CD4-positive, alpha-beta memory T cell (primary cell): ENCODE measurements at places on chromosomes 5 and 9. TPM values are rescaled to one million over a fixed set of nuclear protein-coding genes. Genes with fewer than 3 reads are reported as not detected.

DNA sequence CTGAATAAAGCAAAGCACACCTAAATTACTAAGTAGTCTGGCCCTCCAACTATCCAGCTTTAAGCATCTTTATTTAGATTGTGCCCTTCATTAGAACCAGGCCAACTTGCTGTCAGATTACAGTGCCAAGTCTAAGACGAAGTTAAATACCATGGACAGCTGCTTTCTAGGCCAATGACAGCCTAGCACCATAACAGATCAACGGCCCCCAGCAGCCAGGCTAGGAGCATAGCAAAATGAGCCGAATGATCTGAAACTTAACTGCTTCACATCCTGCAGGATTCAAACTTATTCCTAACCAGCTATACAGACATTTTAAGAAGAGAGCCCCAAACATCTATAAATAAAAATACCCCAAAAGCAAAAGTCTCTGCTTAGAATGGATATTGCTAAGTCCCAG lies 6.8 kb downstream of the SLC24A2 start:
- no peak overlapping the region for H3K27ac ChIP-seq

GRCh38 chr9:71891557-71892189 lies 19.3 kb downstream of the ABHD17B start:
- H3K27me3 ChIP-seq = no peaks in the 10 kb centered on the region
- H3K27ac ChIP-seq = no peak overlapping the region
- H3K36me3 ChIP-seq = no peaks in the 10 kb centered on the region

DNA sequence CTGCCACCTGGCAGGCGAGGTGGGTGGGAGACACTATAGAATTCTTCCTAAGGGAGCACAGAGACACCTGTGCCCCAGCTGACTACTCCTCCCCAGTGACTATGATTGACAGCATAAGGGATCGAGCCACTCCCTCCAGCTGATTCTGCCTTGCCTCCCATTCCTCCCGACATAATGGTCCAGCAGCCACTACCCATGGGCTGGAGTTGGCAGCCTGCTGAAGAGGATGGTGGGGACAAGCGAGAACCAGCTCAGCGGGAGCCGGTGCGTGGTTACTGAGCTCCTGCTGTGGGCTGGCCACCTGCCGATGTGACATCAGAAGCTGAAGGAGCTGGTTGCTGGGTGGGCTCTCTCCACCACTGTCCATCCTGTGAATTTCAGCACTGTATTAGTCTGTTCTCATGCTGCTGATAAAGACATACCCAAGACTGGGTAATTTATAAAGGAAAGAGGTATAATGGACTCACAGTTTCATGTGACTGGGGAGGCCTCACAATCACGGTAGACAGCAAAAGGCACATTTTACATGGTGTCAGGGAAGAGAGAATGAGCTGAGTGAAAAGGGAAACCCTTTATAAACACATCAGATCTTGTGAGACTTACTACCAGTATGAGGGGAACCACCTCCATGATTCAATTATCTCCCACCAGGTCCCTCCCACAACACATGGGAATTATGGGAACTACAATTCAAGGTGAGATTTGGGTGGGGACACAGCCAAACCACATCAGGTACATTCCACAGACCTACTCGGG lies 12.1 kb upstream of the NCS1 start:
- no peak overlapping the region for H3K4me3 ChIP-seq
- H3K36me3 ChIP-seq = no peaks in the 10 kb centered on the region
- H3K4me1 ChIP-seq = no peaks in the 10 kb centered on the region
- H3K27ac ChIP-seq = no peak overlapping the region
- no peaks in the 10 kb centered on the region for H3K27me3 ChIP-seq
- DNase-seq = no peak

GRCh38 chr5:173627860-173628392 lies 11.5 kb upstream of the BOD1 start:
- DNase-seq = no peak
- H3K4me1 ChIP-seq = no peaks in the 10 kb centered on the region

- H3K36me3 ChIP-seq = no peaks in the 10 kb centered on the region
- peaks cover 3% of the 10 kb centered on the region for H3K27me3 ChIP-seq
- no peak overlapping the region for H3K4me3 ChIP-seq
- DNase-seq = no peak
These were observed 78.6 kb downstream of the TRIO start for GRCh38 chr5:14221732-14222131.

GRCh38 chr5:175731756-175732465 lies 74.0 kb downstream of the HRH2 start:
- DNase-seq = no peak
- H3K27ac ChIP-seq = no peak overlapping the region
- no peaks in the 10 kb centered on the region for H3K36me3 ChIP-seq
- H3K27me3 ChIP-seq = peaks cover 4% of the 10 kb centered on the region

GRCh38 chr5:156647034-156647451 lies 203.1 kb upstream of the PPP1R2B start:
- no peak overlapping the region for H3K4me3 ChIP-seq
- no peaks in the 10 kb centered on the region for H3K4me1 ChIP-seq
- H3K36me3 ChIP-seq = no peaks in the 10 kb centered on the region

DNA sequence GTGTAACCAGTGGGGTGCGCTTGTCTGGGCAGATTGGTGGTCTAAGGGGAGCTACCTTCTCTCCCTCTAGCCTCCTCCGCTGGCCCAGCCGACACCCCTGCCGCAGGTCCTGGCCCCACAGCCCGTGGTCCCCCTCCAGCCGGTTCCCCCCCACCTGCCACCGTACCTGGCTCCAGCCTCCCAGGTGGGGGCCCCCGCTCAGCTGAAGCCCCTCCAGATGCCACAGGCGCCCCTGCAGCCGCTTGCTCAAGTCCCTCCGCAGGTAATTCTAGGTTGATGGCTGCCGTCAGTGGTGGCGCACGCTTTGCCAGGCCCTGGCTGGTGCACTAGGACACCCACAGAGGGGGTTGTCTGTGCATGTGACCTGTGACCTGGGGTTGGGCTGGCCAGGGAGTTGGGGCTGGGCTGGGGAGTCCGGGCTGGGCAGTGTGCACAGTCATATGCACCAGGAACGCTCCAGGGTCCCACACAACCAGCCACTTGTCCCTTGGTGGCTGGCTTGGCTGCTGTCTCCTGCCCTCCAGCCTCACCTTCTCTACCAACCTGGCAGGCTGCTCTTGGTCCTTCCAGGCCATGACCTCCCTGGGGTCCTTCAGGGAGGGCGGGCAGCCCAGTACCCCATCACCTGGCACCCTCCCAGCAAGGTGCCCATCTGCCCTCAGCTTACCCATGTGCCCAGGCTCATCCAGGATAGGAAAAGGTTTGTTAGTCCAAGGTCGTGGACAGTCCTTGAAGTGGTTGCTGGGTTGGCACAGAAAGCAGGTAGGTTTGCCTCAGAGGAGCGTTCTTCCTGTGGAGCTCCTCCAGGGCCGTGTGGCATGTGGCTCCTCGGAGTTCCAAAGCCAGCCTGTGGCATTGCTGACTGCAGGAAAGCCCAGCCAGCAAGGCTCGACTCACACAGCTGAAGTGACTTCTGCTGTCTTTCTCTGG lies 73.2 kb downstream of the WNK2 start:
- no peak overlapping the region for H3K4me3 ChIP-seq
- H3K4me1 ChIP-seq = no peaks in the 10 kb centered on the region
- no peaks in the 10 kb centered on the region for H3K27me3 ChIP-seq
- H3K36me3 ChIP-seq = no peaks in the 10 kb centered on the region
- no peak for DNase-seq

- no peaks in the 10 kb centered on the region for H3K36me3 ChIP-seq
- H3K4me1 ChIP-seq = no peaks in the 10 kb centered on the region
- DNase-seq = no peak
- no peak overlapping the region for H3K27ac ChIP-seq
These were observed 249.3 kb downstream of the ICE1 start for GRCh38 chr5:5671823-5672222.

GRCh38 chr5:151584057-151584937 lies 6.8 kb downstream of the FAT2 start:
- no peaks in the 10 kb centered on the region for H3K36me3 ChIP-seq
- no peaks in the 10 kb centered on the region for H3K4me1 ChIP-seq
- no peak for DNase-seq
- H3K27me3 ChIP-seq = no peaks in the 10 kb centered on the region

DNA sequence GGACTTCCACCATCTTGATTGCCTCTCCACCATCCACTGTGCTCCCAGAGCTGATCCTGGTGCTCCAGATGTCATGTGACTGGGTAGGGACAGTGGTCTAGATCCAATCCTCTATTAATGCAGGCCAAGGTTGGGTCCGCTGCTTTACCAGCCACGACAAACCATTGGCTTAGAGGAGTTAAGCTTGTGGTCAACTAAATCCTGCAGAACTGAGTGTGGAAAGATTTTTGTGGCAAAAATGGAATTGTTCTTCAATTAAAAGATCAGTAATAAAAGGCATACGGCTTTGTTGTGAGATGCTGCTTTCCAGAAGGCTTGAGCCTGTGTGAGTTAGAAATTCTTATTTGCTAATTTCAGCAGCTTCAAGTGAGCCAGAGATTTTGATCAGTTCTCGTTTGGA lies 30.7 kb downstream of the SLC1A3 start:
- no peaks in the 10 kb centered on the region for H3K4me1 ChIP-seq
- H3K27me3 ChIP-seq = no peaks in the 10 kb centered on the region
- H3K4me3 ChIP-seq = no peak overlapping the region
- DNase-seq = no peak
- H3K36me3 ChIP-seq = no peaks in the 10 kb centered on the region

- H3K27ac ChIP-seq = no peak overlapping the region
- H3K36me3 ChIP-seq = no peaks in the 10 kb centered on the region
- no peak overlapping the region for H3K4me3 ChIP-seq
- H3K4me1 ChIP-seq = no peaks in the 10 kb centered on the region
- no peak for DNase-seq
These were observed 824.0 kb upstream of the ARRDC3 start for GRCh38 chr5:92207151-92207550.

GRCh38 chr5:76556511-76557221 lies 66.5 kb downstream of the F2RL2 start:
- H3K4me1 ChIP-seq = peaks cover 23% of the 10 kb centered on the region
- peaks cover 8% of the 10 kb centered on the region for H3K36me3 ChIP-seq
- peak overlapping the region; percentile 12 for H3K27ac ChIP-seq
- no peak overlapping the region for H3K4me3 ChIP-seq
- DNase-seq = no peak

- no peaks in the 10 kb centered on the region for H3K36me3 ChIP-seq
- no peak for DNase-seq
- H3K27ac ChIP-seq = no peak overlapping the region
These were observed 779.8 kb downstream of the TLE4 start for GRCh38 chr9:80351612-80352011.

DNA sequence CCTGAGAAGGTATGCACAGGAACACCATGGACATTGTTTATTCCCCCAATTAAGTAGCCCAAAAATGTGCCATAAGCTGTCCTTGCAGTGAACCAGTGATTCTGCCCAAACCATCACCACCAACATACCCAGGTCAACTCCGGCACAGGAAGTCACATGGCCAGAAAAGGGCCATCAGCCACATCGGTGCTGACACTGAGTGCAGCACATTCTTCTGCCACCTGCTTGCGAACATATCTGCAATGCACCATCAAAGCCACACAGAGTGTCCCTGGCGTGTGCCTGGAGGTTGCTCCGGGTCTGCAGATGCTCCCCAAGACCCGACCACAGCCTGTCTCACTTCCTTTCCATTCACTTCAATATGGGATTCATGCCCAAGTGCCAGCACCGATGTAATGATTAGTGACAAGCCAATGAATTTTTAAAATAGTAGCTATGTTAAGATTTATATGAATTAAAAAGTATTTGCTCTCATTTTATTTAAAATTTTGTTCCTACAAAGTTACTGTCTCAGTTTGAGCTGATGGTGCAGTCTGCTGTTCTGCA lies 37.6 kb downstream of the SYK start:
- no peaks in the 10 kb centered on the region for H3K36me3 ChIP-seq
- DNase-seq = no peak
- H3K27ac ChIP-seq = no peak overlapping the region
- H3K4me3 ChIP-seq = no peak overlapping the region

- DNase-seq = no peak
- H3K27ac ChIP-seq = no peak overlapping the region
- H3K4me1 ChIP-seq = peaks cover 18% of the 10 kb centered on the region
- H3K27me3 ChIP-seq = no peaks in the 10 kb centered on the region
- H3K36me3 ChIP-seq = peaks cover 14% of the 10 kb centered on the region
These were observed 1.4 kb upstream of the EDF1 start for GRCh38 chr9:136867480-136867879.

GRCh38 chr5:82984786-82985735 lies 92.1 kb downstream of the TMEM167A start:
- H3K4me1 ChIP-seq = no peaks in the 10 kb centered on the region
- no peak overlapping the region for H3K27ac ChIP-seq
- no peak for DNase-seq
- H3K36me3 ChIP-seq = no peaks in the 10 kb centered on the region

GRCh38 chr5:140189977-140190871 lies 15.2 kb downstream of the CYSTM1 start:
- H3K36me3 ChIP-seq = no peaks in the 10 kb centered on the region
- H3K4me1 ChIP-seq = no peaks in the 10 kb centered on the region
- H3K27me3 ChIP-seq = no peaks in the 10 kb centered on the region
- no peak for DNase-seq
- no peak overlapping the region for H3K27ac ChIP-seq
- no peak overlapping the region for H3K4me3 ChIP-seq

DNA sequence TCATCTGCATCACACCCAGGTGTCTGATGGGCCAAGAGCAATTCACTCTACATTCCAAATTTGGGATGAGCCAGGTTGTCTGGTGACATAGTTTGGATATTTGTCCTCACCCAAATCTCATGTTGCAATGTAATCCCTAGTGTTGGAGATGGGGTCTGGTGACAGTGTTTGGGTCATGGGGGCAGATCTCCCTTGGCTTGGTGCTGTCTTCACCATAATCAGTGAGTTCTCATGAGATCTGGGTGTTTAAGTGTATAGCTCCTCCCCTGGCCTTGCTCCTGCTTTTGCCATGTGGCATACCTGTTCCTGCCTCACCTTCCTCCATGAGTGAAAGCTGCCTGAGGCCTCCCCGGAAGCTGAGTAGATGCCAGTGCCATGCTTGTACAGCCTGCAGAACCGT lies 7.4 kb upstream of the SIL1 start:
- no peak overlapping the region for H3K27ac ChIP-seq
- no peaks in the 10 kb centered on the region for H3K4me1 ChIP-seq
- no peaks in the 10 kb centered on the region for H3K27me3 ChIP-seq
- H3K36me3 ChIP-seq = no peaks in the 10 kb centered on the region
- H3K4me3 ChIP-seq = no peak overlapping the region

- no peaks in the 10 kb centered on the region for H3K27me3 ChIP-seq
- no peak for DNase-seq
- H3K36me3 ChIP-seq = no peaks in the 10 kb centered on the region
- no peak overlapping the region for H3K4me3 ChIP-seq
- no peaks in the 10 kb centered on the region for H3K4me1 ChIP-seq
These were observed 51.7 kb downstream of the ZNF366 start for GRCh38 chr5:72455476-72455875.

Gene NME5
- polyA plus RNA-seq = not detected

Gene LCN15
- polyA plus RNA-seq = not detected

Gene EPB41L4B
- not detected for polyA plus RNA-seq

Gene BSPRY
- 0.93 TPM for polyA plus RNA-seq

Gene GAPVD1
- 59.2 TPM for polyA plus RNA-seq

Gene PCDHB16
- not detected for polyA plus RNA-seq

Gene ENC1
- polyA plus RNA-seq = 0.75 TPM

Gene HMCN2
- not detected for polyA plus RNA-seq
